ENCODE measurements at places on chromosomes 3 and 15. TPM values are rescaled to one million over a fixed set of nuclear protein-coding genes. Genes with fewer than 3 reads are reported as not detected.

The UROC1 gene
- total RNA-seq: not detected

The PLSCR2 gene
- not detected for total RNA-seq

The MORC1 gene
- total RNA-seq: not detected

The CATSPER2 gene
- total RNA-seq: 2.9 TPM

The ATP10A gene
- not detected for total RNA-seq

The CORO2B gene
- total RNA-seq: 0.46 TPM

The PEX5L gene
- 1.1 TPM for total RNA-seq

The NPRL2 gene
- total RNA-seq: 23.9 TPM

The HCLS1 gene
- total RNA-seq: 1.6 TPM

The HYAL3 gene
- 8.4 TPM for total RNA-seq

The ADAMTSL3 gene
- not detected for total RNA-seq

The CYP8B1 gene
- not detected for total RNA-seq

The TRIM71 gene
- total RNA-seq: not detected

The DPPA2 gene
- total RNA-seq: not detected

The ILDR1 gene
- total RNA-seq: not detected

The CRYGS gene
- total RNA-seq: 1.1 TPM

The KBTBD13 gene
- not detected for total RNA-seq

The GNAT1 gene
- total RNA-seq: not detected

The RARB gene
- total RNA-seq: not detected

The HESX1 gene
- total RNA-seq: not detected

The TMC3 gene
- not detected for total RNA-seq

The WDR82 gene
- 73.6 TPM for total RNA-seq

The POPDC2 gene
- total RNA-seq: 0.39 TPM
